ENCODE measurements at places on chromosomes 1 and 21. TPM values are rescaled to one million over a fixed set of nuclear protein-coding genes. Genes with fewer than 3 reads are reported as not detected.

CELA3A gene
- total RNA-seq, result 1.5 TPM

PADI4 gene
- not detected for total RNA-seq

RGS16 gene
- 1.5 TPM for total RNA-seq

B4GALT2 gene
- 61.7 TPM for total RNA-seq

- no peak for DNase-seq
These were observed 29.0 kb downstream of the POU2F1 start for GRCh38 chr1:167249702-167250101.

DNA sequence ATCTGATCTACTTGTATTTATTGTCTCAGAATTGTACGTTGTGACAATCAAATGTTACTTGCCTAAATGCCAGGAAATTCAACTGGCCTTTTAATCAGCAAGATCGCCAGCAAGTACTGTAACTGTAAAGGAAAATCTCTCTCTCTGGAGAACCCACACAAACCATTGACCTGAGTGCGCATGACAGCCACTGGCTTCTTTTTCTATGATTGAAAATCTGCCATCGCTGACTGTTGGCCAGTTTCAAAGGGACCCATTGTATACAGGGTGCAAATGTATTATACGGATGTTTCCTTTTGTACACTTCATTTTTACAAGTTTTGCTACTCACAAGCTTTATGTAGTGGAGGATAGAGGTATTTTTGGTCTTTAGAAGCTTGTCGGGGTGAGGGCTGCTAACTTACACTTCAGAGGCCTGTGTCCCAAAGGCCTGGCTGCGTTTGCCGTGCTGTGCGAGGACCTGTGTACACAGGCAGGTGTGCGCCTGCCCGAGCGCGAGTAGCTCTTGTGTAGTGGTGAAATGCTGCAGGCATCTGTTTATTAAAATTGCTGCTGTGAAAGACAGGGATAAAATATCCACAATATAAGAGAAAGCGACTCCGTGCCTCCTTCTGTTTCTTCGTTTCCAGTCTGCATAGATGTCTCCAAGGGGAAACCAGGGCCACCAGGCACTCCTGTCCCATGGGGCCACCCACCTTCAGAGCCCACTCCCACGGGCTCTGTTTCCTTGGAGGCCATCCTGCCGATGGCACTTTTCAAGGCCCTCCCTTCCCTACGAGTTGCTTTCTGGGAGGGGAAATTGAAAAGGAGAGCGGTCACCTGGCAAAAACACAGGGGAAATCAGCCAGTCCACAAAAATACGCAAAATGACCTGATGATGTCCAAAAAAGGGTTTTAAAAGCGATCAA is 25.3 kb upstream of the TRAPPC10 start:
- no peak for DNase-seq

DNA sequence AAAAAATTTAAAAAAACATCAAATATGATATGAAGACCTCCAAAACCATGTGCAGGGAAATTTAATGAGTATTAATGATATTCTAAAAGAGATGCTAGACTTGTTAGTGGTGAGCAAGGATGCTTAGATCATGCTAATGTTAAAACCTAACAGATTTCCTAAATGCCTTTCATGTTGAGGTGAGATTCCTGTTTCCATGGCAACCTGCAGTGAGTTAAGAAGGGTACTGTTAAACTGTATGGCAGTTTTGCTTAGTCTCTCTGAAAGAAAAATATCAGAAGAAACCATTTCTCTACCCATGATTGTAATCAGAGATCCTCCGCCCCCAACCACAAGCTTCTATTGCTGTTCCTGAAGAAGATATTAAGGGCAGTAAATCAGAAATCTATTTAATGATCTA is 321.6 kb upstream of the LRRC7 start:
- DNase-seq, result no peak

- DNase-seq, result no peak
These were observed 245.4 kb upstream of the CHRM3 start for GRCh38 chr1:239140968-239141367.

DNA sequence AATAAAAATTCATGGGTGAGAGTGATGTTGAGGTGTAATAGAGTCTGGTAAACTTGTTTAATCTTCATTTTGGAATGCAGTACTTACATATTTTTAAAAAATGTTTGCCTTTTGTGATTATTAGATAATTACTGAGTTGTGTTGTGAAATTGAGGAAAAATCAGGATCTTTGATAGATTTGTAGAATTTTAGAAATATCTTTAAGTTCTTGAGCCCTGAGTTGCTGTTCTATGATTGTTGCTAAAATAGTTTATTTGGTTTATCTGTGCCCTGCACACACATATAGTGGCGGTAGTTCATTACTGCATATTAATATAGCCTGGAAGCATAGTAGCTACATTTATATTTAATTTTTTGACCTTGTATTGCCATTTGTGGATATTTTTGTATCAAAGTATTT is 1.6 kb downstream of the B3GALT2 start:
- no peak for DNase-seq

DNA sequence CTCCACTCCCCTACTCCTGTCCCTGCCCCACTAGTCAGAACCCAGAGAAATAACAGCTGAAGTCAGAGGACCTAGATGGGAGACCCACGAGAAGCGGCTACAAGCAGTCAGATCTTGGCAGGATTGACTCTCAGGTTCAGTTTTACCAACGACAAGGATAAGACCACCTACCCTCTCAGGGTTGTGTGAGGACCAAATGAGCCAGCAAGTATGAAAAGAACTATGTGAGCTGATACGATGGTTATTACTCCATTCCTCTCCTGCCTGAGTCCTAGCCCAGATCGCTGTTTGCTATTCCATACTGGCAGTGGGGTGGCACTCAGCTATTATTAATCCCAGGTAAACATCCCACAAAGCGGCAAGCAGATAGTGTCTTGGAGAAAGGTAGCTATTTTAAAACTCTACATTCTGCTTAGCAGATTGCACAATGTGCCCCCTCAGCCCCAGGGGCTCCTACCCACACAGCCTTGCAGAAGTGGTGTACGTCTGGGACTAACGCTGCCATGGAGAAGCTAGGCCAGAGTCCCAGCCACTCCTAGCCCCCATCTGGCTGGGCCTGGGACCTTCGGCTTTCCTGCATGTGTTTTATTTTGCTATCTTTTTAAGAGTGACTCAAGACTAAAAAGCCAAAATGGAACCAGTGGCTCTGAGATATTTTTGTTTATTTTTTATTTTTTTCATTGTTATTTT is 58.9 kb downstream of the CD46 start:
- DNase-seq, result no peak

- DNase-seq, result no peak
These were observed 433.1 kb downstream of the PCP4 start for GRCh38 chr21:40300300-40300699.

DNA sequence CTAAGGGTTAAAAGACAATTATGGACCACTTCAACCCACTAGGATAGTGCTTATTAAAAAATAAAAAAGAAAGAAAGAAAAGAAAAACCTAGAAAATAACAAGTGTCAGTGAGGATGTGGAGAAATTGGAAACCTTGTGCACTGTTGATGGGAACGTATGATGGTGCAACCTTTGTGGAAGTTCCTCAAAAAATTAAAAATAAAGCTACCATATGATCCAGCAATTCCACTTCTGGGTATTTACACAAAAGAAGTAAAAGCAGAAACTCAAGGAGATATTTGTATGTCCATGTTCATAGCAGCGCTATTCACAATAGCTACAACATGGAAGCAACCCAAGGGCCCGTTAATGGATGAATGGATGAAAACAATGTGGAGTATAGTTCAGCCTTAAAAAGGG is 115.2 kb upstream of the ATP1A1 start:
- DNase-seq, result no peak

- DNase-seq, result no peak
These were observed 59.2 kb upstream of the RASAL2 start for GRCh38 chr1:178034676-178035075.

GRCh38 chr1:81920245-81920740 is 119.6 kb downstream of the ADGRL2 start:
- no peak for DNase-seq

DNA sequence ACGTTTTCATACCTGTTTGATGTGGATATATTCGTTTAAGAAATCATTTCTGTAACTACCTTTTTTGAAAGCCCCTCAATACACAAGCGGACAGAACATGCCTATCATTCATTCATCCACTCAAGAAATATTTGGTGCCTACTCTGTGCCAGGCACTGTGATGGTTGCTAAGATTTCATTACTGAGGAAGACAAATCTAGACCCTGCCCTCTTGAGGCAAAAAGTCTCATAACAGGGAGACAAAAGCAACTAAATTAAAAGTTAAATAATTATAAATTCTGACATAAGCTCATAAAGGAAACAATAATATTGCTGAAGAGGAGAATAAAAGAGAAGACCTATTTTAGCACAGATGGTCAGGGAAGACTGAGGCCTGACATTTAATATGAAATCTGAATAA is 203.5 kb upstream of the ZNHIT6 start:
- no peak for DNase-seq
